ENCODE measurements at places on chromosomes 3 and 15.

DNA sequence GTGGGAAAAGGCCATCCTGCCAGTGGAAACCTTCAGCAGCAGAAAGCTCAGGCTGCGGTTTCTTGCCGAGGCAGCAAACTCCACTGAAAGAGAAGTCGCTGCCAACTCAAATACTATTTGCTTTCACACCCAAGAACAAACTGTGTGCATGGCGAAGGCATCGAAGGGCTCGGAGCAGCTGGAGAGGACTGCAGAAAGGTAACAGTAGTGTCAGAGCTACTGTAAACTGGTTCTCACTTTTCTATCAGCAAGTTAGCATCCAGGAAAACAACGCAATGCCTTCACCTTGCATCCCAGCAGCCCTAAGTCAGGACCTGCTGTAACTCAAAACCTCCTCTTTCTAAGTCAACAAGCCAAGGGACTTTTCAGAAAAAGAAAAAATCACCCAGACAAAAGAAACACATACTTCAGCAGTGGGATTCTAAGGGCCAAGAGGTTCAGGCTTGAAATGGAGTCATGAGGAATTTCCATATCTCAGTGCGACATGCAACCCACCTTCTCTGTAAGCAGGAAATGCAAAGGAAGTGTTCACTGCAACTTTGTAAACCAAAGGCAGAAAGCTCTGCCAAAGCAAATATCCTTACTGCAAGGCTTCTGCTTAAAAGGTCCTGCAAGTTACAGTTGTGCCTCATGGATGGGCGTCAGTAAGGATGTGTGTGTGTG lies 193.5 kb downstream of the FOXP1 start:
- no peak for DNase-seq

- DNase-seq, result no peak
Measured at GRCh38 chr15:48963524-48964113, at the start of gene SHC4. Gene SHC4 (minus strand): TSS chr15:48963919. CDS start chr15:48963015, 904 bp downstream.

DNA sequence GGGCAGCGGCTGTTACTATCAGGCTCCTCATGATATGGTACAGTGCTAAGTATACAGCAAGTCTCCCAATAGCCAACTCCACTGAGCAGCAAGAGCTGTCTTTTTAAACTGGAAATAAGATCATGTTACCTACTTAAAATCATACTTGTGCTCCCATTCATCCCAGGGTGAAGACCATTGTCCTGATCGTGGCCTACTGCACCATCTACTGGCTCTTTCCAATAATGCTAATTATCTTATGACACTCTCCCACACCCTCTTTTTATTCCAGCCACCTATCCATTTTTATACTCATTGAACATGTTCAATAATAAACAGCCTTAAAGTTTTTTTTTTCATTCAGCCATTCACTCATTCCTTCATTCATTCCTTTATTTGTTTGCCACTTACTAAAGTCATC lies 117.7 kb downstream of the GBE1 start:
- no peak for DNase-seq

GRCh38 chr3:71168121-71168721 lies 415.3 kb downstream of the FOXP1 start:
- no peak for DNase-seq

- DNase-seq, result no peak
Measured at GRCh38 chr15:50075319-50075718, 43.7 kb downstream of the ATP8B4 start.

DNA sequence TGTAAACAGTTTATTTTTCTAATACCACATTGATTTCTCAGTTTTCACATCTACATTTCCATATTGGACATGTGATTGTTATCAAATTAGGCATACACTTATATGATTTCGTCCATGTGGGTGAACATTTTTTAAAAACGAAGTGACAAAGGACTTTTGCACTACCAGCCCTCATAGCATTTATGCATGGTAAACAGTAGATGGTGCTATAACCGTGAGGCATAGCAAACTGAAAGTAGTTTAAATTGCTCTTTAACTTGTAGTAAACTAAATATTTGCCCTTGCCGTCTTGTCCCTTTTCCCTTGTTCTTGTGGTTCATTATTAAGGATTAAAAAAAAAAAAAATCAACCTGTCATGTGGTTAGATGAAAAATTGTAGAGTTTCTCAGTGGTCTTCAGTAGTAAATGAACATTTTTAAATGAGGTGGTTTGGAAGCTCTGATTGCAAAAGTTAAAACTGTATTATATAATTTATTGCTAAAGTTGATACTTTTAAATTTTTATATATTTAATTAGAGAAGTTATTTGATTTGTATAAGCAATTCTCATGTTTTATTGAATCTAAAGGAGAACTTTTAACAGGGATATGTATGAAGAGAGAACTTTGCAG lies 24.0 kb downstream of the STX19 start:
- no peak for DNase-seq

DNA sequence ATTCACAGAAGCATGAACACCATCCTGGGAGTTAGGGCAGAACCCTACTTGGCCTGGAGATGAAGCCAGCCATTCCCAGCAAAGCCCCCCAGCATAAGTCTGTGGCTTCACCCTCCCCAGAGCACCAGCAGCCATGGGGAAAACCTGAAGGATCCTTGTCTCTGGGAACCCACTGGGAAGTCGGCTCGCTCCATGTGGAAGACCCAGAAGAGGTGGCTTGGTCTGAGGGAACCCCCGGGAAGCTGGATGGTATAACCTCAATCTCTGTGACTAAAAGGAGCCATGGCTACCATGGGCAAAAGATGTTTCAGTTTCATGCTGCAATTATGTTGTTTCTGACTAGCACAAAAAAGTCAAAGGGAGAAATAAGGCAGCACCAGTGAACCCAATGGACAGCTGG lies 11.8 kb upstream of the RPUSD3 start:
- no peak for DNase-seq

DNA sequence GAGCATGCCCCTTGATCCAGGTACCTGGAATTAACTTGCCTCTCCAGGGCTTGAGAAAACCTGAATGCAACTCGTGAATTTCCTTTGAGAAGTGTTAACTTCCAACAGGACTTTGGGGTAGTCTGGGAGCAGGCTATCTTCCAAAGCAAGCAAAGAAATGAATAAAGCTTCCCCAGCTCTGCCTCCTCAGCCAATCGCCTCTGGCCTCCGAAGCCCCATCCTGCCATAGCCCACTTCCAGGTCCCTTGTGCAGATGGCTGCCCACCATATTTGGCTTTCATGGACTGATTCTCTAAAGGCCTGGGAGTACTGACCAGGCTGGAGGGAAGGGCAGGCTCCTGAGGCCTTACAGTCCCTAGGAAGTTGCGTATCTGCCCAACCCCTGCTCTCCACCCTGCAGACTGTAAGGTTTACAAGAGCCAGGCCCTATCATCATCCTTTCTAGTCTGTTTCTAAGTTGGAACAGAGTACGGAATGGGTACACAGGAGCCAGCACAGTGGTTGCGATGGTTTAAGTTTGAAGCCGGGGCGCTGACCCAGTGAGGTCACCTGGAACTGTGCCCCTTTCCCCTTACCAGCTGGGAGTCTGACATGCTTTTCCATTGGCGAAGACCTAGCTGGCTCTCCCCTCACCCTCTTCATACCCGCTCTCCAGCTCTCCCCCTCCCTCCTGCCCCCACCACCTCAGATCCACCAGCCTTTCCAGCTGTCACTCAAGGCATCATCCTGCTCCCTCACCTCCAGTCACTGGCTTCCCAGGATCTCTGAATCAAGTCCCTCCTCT lies 1.1 kb upstream of the PML start:
- DNase-seq, result no peak

GRCh38 chr15:63389902-63390670 lies 8.4 kb upstream of the CA12 start:
- DNase-seq, result no peak

- DNase-seq, result no peak
Measured at GRCh38 chr15:89197503-89197971, 23.8 kb downstream of the RLBP1 start.

- no peak for DNase-seq
Measured at GRCh38 chr15:55515491-55515890, 7.5 kb upstream of the DNAAF4 start.

DNA sequence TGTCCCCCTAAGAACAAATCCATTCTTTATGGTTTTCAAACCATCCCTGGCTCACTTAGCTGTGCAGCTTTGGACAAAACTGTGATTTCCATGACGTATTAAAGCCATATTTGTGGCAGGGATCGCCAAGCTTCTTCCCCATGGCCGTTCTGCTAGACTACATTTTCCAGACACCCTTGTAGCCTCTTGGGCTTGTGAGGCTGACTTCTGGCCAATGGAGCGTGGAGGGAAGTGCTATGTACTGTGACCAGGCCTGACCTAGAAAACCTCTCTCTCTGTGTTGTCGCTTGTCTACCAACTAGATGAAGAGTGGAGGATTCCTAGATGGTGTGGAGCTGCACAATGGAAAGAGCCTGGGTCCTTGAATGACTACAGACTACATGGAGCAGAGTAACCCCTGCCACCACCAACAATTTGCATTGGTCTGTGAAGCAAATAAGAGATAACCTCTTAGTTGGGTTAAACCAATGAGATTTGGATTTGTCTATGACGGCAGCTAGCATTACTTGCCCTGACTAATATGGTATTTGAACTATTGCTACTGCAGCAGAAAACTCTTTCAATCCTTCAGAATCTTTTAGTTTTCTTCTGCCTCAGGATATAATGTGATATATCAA lies 22.1 kb upstream of the MGLL start:
- DNase-seq, result no peak

DNA sequence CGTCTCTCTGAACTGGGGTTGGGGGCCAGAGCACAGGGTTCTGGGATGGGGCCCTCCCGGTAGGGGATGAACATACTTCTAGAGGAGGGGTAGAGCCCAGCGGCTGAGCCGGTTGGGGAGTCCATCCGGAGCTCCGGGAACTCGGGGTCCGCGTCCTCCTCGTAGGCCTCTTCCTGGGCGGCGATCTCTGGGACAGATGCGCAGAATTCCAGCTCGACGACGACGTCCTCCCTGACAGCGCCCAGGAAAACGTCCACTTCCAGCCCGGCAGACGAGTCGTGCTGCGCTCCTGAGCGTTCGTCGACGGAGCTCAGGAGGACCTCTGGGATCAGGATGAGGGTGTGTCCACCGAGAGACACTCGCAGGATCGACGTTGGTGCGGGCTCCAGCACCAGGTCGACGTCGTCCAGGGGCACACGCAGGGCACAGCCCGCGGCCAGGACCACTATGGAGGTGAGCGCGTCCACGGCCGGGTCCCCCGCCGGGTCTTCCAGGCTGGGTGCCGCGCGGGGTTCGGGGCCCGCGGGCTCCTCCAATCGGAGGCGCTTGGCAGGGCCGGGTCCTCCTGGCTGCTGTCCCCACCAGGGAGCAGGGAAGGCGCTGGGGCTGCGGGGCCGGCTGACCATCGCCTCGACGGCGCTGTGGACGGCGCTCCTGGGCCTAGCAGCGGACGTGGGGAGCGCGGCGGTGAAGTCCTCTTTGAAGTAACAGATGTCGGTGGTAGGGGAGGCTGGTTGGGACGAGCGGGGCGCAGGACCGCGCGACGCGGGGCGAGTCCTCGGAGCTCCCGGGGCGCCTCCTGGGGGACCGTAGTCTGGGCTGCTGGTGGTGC lies 474 bp downstream of the PRR23B start:
- no peak for DNase-seq

DNA sequence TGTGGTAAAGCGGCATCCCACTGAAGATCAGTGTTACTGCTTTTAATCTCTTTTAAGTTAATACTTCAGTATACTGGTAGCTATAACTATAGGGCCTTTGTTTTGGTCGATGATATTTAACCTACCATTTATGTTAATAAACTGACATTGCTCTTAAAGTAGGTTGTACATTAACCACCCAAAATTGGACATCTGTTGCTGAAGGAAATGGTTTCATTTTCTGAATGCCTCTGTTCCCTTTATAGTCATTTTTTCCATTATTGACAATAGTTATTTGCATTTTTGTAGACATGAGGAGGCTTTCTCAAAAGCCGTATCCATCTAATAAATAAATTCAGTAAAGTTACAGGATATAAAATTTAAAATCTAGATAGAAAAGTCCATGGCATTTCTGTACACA lies 252.4 kb upstream of the UBE2E1 start:
- DNase-seq, result no peak

DNA sequence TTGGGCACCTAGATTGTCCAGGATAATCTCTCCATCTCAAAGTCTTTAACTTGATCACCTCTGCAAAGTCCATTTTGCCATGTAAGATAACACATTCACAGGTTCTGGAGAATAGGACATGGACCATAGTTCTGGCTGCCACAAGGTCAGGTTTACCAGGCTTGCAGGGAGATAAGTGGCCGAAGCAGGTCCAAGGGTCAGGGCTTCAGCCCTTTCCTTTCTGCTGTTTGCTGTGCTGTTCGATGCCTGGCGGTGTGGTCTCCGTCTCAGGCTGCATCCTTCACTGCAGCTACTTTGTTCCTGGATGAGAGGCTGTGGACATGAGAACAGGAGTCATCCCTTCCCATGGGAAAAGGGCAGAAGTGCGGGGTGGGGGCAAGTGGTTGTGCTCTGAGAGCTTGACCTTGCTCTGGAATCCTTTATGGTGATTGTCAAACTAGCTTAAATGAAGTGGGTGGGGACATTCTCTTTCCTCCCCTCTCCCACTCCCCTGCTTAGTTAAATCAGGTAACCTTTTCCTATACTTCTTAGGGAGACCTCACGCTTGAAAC lies 320.2 kb upstream of the C2CD4B start:
- DNase-seq, result no peak

GRCh38 chr3:160403796-160404470 lies 4.5 kb downstream of the SMC4 start:
- no peak for DNase-seq

GRCh38 chr3:75192146-75192616 lies 471.9 kb upstream of the FRG2C start:
- no peak for DNase-seq

GRCh38 chr15:74847432-74847831 lies 4.5 kb upstream of the ULK3 start:
- no peak for DNase-seq

DNA sequence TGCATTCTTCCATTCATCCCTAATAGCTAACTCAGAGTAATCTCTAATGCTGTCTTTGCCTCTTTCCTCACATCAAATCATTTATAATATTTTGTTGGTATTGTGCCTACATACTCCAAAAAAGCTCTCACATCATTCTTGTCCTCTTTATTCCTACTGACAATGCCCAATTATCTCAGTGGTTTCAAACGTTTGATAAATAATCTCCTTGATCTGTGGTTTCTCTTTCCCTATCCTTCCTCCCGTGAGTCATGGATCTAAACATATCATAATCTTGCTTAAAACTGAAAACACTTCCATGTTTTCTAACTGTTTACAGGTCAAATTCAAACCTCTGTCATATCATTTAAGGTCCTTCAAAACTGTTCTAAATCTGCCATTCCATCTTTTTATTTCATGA lies 115.1 kb downstream of the CNTN6 start:
- no peak for DNase-seq

DNA sequence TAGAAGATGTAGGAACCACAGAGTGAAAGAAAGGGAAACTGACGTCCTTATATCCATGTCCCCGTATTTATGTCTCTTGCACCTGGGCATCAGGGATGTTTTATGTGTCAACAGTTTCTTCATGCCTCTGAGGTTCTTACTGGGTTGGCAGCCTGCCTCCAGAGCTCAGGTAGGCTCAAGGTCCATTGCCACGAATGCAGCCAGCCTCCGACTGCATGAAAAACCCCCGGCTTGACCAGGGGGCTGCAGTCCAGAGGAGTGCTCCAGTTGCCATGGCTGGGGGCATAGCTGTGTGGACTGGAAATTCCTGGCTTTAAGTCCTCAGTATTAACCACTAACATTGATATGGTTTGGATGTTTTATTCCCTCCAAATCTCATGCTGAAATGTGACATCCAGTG lies 2.8 kb upstream of the CSPG5 start:
- no peak for DNase-seq
